ENCODE measurements at places on chromosomes 2 and 18.

- no peak for DNase-seq
Measured at GRCh38 chr2:25420820-25421237, 79.1 kb upstream of the DNMT3A start.

DNA sequence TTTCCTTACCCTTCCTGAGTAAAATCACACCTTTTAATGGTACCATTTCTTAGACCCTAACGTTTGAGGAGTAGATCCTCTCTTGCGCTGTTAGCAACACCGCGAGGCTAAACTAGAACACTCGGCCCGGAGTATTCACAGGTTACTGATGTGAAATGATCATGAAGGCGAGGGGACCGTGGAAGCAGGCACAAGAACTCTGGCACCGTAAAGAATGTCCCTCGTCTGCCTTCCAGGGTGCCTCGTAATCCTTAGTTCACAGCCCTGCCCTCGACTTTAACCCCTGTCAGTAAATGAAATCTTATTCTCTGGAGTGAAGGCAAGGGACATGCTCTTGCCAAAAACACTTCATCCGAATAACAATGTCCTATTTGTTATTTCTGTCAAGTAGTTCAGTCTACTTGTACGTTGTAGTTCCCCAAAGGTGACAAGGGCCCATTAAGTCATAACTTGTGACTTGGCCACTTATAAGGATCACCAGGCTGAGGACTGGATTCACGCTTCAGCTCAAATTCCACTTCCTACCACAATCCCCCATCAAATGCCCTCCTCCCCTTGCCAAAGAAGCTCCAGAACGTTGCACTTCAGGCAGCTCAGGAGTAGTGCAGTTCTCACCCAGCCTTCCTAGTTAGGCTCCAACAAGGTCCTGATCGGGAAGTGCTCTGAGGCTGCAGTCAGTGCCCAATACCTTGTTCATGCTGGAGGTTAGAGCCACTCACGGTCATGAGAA, 43.3 kb upstream of the ITM2C start:
- DNase-seq, result no peak

DNA sequence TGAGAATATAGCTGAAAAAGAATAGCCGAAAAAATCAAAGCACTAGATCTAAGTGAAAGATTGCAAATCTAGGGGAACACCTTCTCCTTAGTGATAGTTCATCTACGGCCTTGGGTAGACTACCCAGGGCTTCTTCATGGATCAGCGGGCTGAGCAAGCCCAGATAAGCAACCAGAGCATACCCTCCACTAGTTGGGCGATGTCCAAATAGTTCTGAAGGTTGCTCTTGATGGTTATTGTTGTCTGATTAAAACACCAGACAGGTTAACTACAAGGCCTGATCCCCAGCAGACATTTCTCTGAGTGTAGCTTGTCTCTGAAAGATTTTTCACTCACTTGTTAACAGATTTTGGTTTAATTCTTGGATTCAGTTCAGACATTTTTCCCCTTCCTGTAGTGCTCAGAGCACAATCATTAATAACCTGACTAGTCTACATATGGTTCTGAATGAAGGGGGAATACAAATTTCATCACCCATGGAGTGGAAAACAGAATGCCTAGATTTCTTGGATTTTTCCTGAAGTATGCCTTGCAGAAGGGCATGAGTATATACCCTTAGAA, 99.6 kb downstream of the BABAM2 start:
- DNase-seq, result no peak

DNA sequence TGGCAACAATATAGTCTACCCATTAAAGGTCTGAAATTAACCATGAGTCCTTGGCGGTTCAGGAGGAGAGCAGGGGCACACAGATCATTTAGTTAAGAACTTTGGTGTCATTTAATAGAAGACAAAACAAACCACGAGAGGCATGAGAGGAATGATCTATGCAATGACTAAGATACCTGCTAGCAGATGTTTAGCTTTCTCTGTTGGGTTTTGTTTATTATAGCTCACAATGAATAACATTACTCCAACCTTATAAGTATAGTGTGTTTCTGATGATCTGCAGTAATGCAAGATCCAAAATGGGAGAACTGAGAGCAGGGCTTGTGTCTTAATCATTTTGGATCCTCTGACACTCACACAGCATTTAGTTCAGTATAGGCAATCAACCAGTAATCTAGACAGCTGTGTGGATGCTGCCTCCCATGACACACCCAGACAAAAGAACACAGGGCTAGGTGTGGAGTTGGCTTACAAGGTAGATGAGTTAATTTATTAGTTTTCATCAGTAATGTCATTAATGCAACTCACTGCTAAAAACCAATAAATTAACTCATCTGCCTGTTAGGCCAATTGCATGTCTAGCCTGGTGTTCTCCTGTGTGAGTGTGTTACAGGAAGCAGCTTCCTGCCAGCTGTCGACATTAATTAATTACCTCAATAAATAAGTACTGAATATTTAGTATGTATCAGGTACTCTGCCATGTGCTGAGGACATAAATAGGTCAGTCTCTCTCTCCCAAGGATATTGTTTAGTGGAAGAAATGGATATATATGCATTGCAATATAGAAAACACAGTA, 92.3 kb downstream of the CLIP4 start:
- DNase-seq, result no peak

GRCh38 chr2:189222468-189223105, 43.0 kb upstream of the COL5A2 start:
- no peak for DNase-seq

DNA sequence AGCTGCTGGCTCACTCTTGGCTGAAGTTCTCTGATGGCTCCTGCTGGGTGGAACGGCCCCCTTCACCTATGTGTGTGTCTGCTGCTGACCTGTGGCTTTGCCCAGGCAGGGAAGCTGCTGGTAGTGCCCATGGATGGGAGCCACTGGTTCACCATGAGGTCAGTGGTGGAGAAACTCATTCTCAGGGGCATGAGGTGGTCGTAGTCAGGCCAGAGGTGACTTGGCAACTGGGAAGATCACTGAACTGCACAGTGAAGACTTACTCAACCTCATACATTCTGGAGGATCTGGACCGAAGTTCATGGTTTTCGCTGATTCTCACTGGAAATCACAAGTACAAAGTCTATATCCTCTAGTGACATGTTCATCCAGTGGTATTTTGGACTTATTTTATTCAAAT, 13.9 kb upstream of the UGT1A8 start:
- DNase-seq, result no peak

DNA sequence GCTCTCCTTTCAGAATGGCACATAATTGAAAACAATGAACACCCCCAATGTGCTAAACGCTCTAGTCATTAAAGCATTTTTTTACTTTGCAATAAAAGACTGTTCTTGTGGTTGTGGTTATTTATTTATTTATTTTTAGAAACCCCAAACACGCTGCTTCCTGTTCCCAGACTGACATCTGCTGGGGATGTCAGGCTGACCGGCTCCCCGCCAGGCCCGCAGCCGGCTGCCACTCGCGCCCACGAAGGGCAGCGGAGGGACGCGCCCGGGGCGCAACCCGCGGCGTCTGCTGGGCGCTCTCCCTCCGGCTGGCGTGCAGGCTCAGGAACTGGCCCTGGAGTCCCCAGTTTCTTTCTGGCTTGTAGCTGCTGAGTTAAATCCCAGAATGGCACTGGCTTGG, 83.1 kb upstream of the SP3 start:
- DNase-seq, result no peak

DNA sequence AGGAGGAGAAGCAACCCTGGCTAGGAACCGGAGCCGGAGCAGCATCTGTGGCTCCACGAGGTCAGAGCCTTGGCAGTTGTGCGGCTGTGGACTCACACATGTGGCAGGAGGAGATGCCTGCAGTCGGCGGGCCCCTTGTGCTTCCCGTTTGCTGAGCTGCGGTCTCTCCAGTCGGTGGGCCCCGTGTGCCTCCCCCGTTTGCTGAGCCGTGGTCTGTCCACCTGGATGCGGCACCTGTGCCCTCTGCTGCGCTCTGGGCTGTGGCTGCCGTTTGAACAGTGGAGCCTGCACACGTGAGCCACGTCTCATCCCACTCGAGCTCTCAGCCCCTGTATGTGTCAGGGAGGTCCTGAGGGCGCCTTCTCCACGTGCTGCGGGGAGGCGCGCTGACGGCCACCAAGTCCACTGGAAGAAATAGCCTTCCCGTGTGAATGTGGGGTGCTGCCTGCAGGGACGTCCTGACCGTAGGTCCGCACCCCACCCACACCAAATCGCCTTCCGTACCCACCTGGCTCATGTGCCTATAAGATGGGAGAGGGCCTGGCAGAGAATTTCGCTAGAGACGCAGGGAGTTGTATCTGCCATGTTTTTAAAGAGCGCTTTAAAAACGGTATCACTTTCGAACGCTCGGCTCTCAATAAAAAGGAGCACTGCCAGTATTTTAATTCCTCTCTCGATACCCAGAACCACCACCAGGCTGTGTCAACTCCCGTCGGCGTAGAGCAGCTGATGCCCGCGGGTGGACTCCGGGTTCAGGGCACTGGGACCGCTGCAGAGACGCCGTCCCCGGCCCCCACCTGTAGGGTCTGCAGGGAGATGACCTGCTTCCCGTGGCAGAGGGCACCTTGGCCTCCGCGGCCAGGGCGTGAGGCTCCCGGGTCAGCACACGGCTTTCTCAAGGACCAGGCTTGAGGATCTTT, 117.0 kb downstream of the NFATC1 start:
- DNase-seq, result no peak

DNA sequence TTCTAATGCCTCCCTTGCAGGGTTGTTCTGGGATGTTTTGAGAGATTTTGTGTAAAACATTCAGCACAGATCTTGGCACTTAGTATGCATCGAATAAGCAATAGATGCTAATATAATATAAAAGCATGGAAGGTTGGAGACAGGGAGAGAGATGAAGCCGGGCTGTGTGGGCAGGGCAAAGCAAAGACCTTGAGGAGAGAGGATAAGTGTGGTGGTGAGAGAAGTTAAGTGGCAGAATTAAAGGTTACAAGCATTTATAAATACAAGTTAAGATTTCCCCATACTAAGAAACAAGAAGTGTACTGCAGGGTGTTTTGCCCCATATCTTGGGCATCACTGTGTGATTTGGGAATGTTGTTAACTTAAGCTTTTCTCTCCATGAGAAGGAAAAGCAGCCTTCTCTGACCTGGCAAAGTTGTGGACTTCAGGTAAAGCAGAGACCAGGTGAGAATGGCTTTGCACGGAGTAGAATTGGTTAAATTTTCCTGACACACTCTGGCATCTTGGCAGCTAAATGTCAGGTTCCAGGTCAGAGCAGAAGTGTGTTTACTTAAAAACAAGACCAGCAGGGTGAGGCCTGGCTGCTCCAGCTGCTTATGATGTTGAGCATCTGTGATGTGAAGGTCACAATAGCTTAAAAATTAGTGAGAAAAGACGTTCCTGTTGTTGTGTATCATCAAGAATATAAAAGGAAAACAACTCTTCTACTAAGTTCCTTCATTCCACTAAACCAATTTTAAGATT, 288.5 kb upstream of the HNMT start:
- DNase-seq, result no peak

DNA sequence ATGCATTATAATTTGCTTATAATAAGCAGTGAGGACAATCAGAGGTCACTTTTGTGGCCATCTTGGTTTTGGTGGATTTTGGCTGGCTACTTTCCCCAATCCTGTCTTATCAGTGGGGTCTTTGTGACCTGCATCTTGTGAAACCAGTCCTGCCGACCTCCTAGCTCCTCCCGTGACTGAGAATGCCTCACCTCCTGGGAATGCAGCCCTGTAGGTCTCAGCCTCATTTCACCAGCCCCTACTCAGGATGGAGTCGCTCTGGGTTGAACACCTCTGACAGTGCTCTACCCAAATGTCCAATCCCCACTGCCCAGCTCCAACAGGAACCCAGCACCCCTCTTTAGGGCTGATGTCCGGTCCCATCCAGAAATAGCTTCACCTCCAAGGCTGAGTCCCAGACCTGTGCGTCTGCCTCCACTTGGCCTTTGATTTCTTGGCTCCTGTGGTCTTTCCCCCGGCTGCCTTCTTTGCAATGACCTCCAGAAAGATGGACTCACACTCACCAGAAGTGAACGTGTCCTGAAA, 31.3 kb upstream of the PXDN start:
- no peak for DNase-seq

DNA sequence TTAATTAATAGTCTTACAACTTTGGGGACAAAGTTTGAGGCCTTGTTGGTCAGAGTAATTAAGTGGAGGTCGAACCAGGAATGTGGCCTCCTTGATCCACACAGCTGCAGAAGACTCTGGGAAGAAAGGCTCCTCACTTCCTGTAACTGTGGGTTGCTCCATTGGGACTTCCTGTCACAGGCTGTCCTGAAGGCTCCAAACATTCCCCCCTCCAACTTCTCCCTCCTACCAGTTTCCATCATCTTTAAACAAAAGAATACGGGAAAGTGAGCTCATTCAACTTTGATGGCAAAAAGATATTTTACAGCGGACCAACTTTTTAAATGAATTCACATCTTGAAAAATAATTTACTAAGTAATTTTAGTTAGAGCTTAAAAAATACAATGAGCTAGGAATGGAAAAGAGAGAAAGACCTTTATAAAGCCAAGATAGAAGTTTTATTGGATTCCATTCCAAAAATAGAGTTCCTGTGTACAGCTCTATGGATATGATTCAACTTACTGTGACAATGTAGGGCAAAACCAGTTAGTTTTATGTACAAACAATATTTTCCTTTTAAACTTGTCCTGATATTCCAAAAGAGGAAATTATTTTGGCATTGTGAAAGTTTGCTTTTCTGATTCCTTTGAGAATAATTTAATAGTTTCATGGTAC, 212.0 kb upstream of the NABP1 start:
- no peak for DNase-seq

DNA sequence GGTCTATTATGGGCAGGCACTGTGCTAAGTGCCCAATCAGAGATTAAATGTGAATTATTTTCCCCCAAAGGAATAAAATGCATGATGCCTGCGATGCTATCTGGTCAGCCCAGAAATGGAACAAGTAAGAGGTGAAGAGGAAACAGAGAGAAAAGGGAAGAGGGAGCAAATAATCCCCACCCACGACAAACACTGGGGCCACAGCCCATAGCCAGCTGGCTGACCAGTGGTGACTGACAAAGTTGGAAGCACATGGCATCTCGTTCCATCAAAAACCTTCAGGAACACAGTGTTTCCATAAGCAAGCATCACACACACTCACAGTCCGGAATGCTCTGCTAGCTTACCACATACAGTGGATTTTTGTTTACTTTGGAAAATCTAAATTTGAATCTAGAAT, 21.1 kb upstream of the COX7A2L start:
- DNase-seq, result no peak

GRCh38 chr2:51018145-51018544, 13.8 kb downstream of the NRXN1 start:
- DNase-seq, result no peak

DNA sequence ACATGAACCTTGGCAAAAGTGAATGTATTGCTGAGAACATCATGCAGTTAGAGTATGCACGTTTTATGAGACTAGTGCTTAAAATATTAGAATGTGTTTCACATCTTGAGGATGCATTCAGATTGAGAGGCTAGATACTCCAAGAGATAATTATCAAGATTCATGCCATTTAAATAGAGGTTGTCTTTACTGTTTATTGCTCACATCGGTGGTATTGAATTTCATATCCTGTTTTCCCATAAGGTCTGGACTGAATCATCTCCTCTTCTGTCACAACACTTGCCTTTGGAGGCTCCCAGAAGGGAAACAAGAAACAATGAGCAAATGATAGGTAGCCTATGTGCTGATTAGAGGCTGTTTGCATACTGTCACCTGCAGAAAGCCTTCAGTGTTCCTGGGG, 83.8 kb downstream of the CLHC1 start:
- DNase-seq, result no peak
